Ecto neural progenitor cell (in vitro differentiated cells): ENCODE measurements at places on chromosomes 4 and X.

DNA sequence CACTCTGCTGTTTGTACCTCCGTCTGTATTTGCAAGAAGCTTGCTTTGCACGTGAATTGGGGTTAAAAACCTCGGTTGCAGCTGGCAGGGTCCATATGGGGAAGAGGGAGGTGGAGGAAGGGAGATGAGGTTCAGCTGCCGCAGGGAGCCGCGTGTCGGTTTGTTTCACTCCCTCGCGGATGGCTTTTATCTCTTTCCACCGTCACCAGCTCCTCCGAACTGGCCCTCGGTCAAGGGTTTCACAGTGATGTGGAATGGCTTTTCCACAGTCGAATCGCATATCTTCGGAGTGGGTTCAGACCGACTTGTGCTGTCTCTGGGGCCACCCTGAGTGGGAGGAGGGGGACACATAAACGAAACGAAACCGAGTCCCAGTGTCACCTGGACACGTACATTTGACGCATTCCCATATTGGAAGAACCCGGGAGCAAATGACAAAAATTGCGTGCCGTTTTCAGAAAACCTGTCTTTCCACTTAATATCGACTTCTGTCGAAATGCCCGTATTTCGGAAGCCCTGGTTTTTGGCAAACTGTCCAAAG, 929 bp downstream of the ZBTB33 start:
- DNase-seq: peak; percentile 45

GRCh38 chr4:10965196-10965595, 280.6 kb upstream of the CLNK start:
- no peak for DNase-seq

- peak; percentile 59 for DNase-seq
These were observed 315.8 kb downstream of the STIM2 start for GRCh38 chr4:27176400-27176799.

DNA sequence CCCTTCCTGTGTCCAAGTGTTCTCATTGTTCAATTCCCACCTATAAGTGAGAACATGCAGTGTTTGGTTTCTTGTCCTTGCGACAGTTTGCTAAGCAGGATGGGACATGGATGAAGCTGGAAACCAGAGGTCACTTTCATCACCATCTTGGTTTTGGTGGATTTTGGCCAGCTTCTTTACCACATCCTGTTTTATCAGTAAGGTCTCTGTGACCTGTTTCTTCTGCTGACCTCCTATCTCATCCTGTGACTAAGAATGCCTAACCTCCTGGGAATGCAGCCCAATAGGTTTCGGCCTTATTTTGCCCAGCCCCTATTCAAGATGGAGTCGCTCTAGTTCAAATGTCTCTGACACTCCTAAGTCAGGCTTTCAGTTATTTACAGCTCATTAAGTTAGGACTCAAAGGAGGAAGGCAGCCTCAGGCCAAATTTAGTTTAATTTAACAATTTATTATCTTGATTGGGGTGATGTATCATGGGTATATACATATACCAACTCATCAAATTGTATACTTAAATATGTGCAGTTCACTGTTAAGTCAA, 169.9 kb upstream of the NDP start:
- no peak for DNase-seq

DNA sequence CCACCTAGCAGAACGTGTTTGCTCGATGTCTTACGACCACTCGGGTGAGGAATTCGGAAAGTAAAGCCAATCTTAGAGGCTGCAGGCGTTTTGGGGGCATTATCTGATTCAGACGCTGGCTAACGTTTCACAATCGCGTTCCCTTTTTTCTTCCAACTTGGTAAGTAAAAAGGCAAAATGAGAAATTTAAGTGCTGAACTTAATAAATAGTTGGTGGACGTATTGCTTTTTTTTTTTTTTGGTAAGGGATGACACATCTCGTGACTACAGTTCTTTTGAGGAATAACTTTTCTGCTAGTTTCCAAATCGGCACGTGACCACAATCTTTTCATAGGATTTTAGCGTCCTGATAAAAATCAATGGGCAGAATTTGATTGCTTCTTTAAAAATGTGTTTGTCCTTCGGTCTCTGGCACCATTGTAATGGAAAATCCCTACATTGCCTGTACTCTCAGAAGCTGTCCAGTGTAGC, 848 bp downstream of the RAB9A start:
- DNase-seq: no peak

DNA sequence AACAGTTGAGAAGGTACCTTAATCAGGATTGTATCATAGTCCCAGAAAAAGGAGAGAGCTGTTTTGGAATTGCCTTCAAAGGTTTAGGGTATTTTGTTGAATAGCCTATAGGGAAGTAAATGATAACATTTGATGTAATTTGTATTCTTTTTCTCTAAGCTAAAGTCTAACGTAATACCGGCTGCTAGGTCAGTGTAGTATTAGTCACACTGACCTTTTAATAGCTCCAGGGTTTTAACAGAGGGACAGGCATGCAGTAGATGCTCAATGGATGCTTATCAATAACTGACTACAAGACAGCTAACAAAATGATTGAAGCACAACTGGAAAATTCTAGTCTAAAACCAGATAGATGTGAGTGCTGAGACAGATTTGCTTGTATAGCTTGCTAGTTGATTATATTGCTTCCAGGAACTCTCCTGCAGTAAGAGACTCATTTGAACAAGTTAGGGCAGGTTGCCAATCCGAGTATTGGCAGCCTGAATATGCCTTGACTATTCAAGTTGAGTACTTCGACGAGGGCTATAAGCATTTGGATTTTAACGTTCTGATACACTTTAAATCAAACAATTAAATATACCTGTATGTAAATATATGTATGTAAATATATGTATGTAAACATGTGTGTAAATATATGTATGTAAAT, 16.5 kb upstream of the PNPLA4 start:
- DNase-seq: no peak

GRCh38 chrX:97597954-97598353, 714.2 kb downstream of the RPA4 start:
- no peak for DNase-seq

DNA sequence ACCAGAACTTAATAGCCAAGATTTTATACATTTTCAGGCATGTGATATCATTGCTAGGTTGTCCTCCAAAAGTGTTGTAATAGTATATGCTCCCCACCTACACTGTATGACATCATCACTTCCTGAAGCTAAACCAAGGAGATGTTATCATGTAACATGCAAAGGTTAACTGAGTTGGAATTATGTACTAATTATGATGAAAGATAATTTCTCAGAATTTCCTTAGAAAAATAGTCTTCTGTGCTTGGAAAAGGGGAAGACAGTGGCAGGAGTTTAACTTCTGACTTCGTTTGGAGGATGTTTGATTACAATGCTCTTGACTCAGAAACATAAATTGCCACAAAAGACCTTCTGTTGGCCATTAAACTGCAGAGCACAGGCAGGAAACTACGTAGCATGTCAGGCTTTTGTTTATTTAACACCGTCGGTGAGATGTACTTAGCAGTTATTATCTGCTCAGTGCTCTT, 83.6 kb upstream of the GUCY1A1 start:
- no peak for DNase-seq
